ENCODE measurements at places on chromosomes 7 and 10.

DNA sequence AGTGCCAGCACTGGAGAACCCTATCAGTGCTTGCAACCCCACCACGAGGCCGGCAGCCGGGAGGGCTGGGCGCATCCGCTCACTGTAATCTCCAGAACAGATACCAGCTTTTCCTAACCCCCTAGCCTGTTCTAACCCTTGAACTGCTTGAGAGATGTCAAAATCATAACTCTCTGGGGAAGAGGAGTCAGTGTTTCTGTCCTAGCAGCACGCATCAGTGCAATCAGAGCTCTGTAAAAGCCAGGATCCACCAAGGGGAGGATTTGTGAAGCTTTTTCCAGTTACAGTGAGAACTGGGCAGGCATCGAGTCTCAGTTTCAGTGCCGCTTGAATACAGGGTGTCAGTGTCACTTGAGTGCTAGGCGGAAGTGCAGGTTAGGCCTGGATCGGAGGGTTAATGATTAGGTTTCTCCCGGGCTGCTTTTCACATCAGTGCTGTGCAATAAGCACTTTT, 104.5 kb upstream of the INSYN2A start:
- no peak for DNase-seq

GRCh38 chr10:57338823-57339558, 928.7 kb downstream of the IPMK start:
- peak; percentile 25 for DNase-seq

DNA sequence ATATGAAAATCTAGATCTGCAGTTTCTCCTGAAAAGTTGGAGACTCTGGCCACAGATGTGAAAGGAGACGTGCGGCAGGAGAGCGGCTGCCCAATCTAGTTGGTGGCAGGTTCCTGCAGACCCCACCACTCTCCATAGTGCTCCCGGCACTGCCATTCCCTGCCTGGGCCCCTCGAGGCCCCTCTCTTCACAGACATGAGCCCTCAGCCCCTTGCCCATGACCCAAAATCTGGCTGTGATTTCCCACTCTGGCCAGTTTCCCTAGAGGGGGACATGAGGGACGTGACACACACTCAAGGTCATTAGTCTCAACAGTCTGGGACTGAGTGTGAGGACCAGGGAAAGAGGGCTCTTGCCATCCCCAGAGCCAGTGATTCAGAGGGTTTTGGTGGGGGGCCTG, 138.7 kb downstream of the PTPN20 start:
- no peak for DNase-seq

GRCh38 chr10:44060221-44060620, 324.7 kb downstream of the CXCL12 start:
- DNase-seq, result no peak

DNA sequence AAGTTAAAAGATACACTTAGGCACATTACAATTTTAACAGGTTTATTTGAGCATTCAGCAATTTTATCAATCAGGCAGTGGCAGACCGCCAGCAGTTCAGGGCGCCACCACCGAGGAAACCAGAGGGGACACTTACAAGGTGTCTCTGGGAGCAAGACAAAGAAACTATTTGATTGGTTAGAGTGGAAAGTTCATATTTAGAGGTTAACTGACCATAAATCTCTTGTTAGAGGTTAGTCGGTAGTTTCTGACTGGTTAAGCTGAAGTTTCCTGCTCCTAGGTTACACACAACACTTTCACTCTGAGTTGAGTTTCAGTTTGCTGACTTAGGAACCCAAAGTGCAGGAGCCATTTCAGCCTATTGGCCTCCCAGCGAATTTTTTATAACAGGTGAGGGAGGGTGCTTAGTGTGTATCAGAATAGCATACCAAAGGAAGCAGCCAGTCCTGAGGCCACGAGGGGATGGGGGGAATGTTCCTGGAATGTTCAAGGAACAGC, 10.8 kb upstream of the PVRIG start:
- no peak for DNase-seq

DNA sequence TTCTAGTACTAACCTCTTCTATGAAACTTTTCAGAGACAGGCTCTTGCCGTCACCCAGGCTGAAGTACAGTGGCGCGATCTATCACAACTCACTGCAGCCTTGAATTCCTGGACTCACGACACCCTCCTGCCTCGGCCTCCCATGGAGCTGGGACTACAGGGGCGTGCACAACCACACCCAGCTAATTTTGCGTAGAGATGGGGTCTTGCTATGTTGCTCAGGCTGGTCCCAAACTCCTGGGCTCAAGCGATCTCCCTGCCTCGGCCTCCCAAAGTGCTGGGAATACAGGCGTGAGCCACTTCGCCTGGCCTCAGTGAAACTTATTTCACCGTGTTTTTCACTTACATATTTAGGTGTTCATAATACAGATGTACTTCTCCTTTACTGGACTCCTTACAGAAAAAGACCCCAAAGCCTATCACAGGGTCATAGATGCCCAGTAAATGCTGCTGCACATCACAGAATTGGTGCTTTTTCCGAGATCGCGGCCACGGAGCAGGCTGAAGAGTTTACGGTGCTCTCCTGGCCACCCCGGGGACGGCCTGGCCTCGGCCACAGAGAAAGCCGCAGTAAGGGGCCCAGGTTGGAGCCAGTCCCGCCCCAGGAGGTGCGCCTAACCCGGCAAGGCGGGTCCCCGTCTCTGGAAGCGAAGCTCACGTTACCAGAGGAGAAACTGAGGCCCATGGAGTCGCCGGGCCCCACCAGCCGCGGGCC, 595 bp downstream of the TBL2 start:
- DNase-seq, result no peak

DNA sequence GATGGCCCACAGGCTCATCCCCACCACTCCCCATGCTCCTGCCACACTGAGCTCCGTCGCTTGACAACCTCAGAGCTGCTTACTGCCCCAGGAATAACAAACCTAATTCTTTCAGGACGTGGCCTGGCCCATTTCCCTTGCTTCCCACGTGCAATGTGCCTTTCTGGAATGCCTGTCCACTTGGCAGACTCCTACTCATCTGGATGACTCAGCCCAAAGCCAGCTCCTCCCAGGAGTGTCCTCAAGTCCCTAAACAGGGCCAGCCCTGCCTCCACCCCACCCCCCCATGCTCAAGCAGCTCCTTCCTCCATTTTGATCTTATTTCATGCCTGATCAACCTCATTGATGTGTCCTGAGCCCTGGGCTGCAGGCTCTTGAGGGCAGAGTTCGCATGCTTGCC, 164.9 kb upstream of the RNF32 start:
- no peak for DNase-seq

DNA sequence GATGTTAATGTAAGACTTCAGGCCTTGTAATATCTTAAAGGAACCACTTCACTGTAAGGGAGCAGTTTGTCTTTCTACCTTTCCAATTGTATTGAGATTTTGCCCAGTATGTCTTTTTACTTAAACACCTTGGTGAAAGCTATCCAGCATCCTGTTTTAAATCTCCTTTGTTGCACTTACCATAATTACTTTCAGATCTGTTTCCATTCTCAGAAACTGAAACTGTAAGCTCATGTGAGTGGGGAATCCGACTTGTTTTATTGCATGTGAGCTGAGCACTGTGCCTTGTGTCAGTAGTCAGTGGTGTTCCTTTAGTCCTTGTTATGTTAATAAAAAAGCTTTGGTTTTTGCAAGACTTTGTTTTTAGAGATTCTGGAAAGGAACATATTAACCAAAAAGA, 42.2 kb downstream of the BMPR1A start:
- no peak for DNase-seq

- no peak for DNase-seq
Measured at GRCh38 chr7:90886416-90886815, 290.3 kb downstream of the CDK14 start.

- peak; percentile 92 for DNase-seq
Measured at GRCh38 chr10:104121485-104122224, at the start of gene SFR1. SFR1 (plus strand) TSS chr10:104122171; CDS start chr10:104122184, 13 bp downstream.

DNA sequence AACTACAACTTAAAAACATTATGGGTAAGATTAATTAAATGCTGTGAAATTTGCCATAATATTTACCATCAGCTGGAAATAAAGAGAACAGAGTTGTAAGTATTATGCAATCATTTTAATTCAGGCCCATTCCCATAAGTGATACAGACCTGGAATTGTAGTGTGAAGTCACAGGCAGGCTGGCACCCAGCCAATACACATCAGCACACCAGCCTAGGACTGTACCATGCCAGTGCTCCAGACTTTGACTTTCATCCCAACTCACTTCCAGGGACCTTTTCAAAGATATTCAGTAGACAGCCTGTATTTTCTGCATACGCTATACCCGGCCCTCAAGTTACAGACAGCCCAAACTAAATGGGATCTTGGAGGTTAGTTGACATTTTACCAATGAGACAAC, 143.3 kb downstream of the TES start:
- no peak for DNase-seq

- DNase-seq, result no peak
Measured at GRCh38 chr7:93119191-93119905, 1.6 kb upstream of the SAMD9 start.

DNA sequence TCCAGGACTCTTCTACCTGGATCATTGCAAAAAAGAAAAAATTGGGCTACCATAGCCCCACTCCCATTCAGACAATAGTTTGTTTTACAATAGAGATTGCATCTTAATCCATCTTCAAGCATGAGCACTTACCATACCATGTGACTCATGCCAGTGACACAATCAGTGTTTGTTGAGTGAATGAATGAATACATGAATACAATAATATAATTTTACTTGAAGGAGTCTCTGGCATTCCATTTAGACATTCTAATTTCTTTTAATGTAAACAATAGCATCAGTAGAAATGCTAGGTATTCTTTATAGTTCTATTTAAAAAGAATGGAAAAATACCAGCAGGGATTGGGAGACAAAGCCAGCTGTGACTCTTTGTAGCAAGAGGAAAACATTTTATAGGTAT, 141.6 kb upstream of the AKR1E2 start:
- no peak for DNase-seq

DNA sequence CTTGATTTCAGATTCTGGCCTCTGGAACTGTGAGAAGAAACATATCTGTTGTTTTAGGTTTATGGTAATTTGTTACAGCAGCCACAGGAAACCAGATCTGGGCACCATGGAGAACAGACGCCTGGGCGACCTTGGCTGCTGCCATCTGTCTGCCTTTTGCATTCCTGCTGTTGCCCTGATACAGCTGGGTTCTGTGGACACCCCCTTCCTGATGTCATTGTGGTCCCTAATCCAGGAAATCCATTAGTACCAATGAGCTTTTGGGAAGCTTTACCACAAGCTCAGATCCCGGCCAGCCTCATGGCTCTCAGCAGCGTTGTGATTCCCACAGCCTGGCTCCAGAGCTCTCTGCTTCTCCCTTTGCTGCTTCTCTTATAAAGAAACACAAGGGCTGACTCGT, 174.2 kb upstream of the NPS start:
- no peak for DNase-seq
